ENCODE measurements at places on chromosomes 11 and 22. TPM values are rescaled to one million over a fixed set of nuclear protein-coding genes. Genes with fewer than 3 reads are reported as not detected.

Gene PHLDA2
- total RNA-seq: 118 TPM

Gene EHF
- 0.73 TPM for total RNA-seq

Gene RRP7A
- 50.8 TPM for total RNA-seq

Gene PSMC3
- 201 TPM for total RNA-seq

Gene MCM5
- 72.3 TPM for total RNA-seq

Gene SNRPD3
- total RNA-seq: 294 TPM

Gene FAM227A
- total RNA-seq: 0.80 TPM

Gene MRGPRE
- 0.17 TPM for total RNA-seq

Gene MRPL21
- total RNA-seq: 148 TPM

Gene FAM180B
- total RNA-seq: not detected

Gene OR6T1
- not detected for total RNA-seq

Gene APOA4
- total RNA-seq: not detected

Gene RANGAP1
- total RNA-seq: 57.6 TPM

Gene SLC25A45
- 13.0 TPM for total RNA-seq

Gene TSGA10IP
- not detected for total RNA-seq

Gene NXPE4
- not detected for total RNA-seq

Gene TPBGL
- 0.31 TPM for total RNA-seq

Gene TEX54
- not detected for total RNA-seq

Gene PLA2G6
- 5.1 TPM for total RNA-seq

Gene CXCR5
- total RNA-seq: 0.12 TPM

Gene DDIAS
- total RNA-seq: 18.1 TPM

Gene CPT1B
- 18.9 TPM for total RNA-seq

Gene RIMBP3B
- total RNA-seq: 0.67 TPM

Gene TESMIN
- total RNA-seq: 2.8 TPM

Gene CCDC15
- 0.71 TPM for total RNA-seq

Gene FAM181B
- total RNA-seq: 0.06 TPM

Gene KCNJ4
- total RNA-seq: 0.11 TPM

Gene GRAMD1B
- 26.0 TPM for total RNA-seq

Gene EMID1
- not detected for total RNA-seq

Gene FGF19
- total RNA-seq: 0.09 TPM

Gene CHRM1
- not detected for total RNA-seq

Gene RIMBP3C
- 0.13 TPM for total RNA-seq

Gene LRRC55
- total RNA-seq: not detected

Gene NRIP3
- total RNA-seq: 0.98 TPM

Gene PNPLA5
- not detected for total RNA-seq

Gene SCGB1A1
- not detected for total RNA-seq

Gene PNPLA2
- 56.5 TPM for total RNA-seq

Gene RBMXL2
- not detected for total RNA-seq

Gene SCT
- not detected for total RNA-seq

Gene OR51E2
- not detected for total RNA-seq

Gene INPP5J
- total RNA-seq: 0.58 TPM

Gene CABP2
- not detected for total RNA-seq

Gene SLC5A12
- not detected for total RNA-seq

Gene NXPE1
- not detected for total RNA-seq

Gene RAB36
- total RNA-seq: 7.5 TPM

Gene KRTAP5-8
- total RNA-seq: not detected

Gene SSTR3
- not detected for total RNA-seq

Gene JAML
- not detected for total RNA-seq
